Inflammatory macrophage (primary cell): ENCODE measurements at places on chromosomes 1 and 21.
A peak's percentile ranks its signal among the peaks of the same experiment; 100 is the strongest.

DNA sequence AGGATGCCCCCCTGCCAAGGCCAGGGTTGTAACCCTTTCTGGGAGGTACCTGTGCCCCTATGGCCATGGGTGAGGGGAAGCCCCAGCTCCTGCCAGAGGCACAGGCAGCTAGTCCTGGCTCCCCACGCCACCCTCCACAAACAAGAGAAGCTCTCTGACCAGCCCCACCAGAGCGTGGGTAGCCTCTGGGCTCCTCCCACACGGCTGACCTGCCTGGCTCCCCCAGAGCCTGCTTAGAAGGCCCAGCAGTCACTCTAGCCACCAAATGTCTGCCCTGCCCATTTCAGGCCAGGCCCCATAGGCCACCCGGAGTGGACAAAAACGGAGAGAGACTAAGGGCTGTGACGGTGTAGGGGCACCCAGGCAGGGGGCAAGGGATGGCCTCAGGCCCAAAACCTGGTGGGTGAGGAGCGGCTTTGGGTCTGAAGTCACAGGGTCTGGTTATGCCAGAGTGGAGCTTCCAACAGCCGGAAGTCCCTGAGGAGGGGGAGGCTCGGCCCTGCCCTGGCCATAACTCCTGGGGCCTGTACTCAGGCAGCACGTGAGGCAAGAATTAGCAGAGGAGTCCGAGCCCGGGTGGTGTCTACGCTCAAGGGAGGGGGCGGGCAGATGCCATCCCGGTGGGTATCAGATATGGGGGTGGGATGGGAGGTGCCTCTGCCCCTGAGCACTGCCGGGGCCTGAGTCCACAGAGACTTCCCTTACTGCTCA, 155.4 kb downstream of the CASZ1 start:
- DNase-seq: no peak

DNA sequence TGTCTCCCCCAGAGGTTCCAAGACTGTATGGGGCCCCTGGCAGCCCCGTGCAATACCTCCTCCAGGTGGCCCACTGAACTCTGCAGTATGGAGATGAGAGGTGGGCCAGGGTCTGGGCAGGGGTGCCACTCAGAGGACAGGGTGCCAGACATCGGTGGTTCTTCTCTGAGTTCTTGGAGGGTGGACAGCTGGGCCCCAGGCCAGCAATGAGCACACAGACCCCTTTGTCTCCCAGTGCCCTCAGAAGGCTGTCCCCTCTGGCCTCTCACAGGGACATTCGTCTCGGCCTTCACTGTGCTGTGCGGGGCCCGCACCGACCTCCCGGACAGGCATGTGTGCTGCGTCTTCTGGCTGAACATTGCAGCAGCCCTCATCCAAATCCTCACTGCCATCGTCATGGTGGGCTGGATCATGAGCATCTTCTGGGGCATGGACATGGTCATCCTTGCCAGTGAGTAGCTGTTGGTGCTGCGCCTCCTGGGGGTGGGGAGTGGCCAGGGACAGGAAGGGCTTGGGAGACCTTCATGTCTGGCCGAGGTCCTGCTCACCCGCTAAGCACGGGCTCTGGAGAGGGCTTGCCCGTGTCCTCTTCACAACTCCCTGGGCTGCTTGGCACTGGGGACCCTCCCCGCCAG, 48.1 kb downstream of the STUM start:
- no peak for DNase-seq

DNA sequence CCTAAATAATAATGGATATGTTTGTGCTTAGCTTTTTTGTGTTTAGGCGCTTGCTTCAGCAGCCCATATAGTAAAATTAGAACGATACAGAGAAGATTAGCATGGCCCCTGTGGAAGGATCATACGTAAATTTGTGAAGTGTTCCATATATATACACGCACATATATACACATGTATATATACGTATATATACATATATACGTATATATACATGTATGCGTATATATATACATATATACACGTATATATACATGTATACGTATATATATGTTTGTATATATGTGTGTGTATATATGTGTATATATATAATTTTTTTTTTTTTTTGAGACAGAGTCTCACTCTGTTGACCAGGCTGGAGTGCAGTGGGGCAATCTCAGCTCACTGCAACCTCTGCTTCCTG, 17.4 kb downstream of the SNX27 start:
- DNase-seq: no peak

GRCh38 chr1:36542962-36543515, 60.3 kb upstream of the CSF3R start:
- no peak for DNase-seq

GRCh38 chr1:161209790-161210409, 5.2 kb upstream of the FCER1G start:
- peak; percentile 73 for DNase-seq

- DNase-seq: no peak
Observed at GRCh38 chr21:14875704-14876523, 188.9 kb downstream of the NRIP1 start.

- peak; percentile 52 for DNase-seq
Observed at GRCh38 chr21:45154511-45155508, 80.4 kb downstream of the ADARB1 start.

GRCh38 chr1:170267317-170267716, 121.6 kb downstream of the NTMT2 start:
- DNase-seq: no peak

DNA sequence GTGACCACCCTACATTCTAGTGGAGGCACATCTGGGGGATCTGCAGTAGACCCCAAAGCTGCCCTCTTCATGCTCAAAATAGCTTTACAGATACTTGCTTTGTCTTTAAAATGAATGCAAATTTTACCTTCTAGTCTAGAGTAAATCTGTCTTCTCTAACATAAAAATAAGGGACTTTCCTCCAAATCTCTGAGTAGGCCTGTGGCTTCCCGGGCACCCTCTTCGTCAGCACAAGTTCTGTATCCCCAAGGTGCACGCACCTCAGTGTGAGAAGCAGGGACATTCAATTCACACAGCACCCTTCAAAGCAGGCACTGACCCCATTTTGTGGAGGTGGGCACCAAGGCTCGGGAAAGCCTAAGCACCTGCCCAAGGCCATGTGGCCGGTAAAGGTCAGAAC, 19.0 kb downstream of the MEF2D start:
- no peak for DNase-seq

DNA sequence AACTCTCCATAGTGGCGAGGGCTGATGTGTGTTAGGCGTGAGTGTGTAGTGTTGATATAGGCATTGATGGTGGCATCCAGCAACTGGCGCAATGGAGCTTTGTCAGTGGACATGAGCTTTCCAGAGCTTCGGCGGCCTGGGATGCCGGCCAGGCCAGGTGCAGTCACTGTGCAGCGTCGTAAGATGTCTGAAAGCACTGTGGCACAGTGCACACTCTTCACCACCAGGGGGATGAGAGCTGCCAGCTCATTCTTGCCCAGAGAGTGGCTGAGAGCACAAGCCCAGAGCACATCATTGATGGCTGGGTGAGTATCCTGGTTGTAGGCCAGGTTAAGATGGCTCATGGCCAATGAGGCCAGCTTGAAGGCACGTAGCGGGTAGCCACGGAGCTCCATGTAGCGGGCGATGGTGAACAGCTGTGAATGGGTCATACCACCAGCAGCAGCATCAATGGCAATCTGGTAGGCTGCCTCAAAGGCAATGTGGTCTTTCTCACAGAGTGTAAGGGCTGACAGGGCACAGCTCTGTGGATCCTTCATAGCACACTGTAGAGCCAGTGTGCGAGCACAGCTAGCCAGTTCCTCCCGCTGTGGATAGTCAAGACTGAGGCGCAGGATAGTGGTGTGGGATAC, 6.7 kb downstream of the UROD start:
- DNase-seq: peak; percentile 46

GRCh38 chr1:9475061-9475627, 64.1 kb upstream of the SLC25A33 start:
- DNase-seq: no peak

- peak; percentile 72 for DNase-seq
Observed at GRCh38 chr21:41928621-41929220, 25.1 kb downstream of the C2CD2 start.

- DNase-seq: no peak
Observed at GRCh38 chr1:109479311-109479710, 4.4 kb upstream of the ATXN7L2 start.

DNA sequence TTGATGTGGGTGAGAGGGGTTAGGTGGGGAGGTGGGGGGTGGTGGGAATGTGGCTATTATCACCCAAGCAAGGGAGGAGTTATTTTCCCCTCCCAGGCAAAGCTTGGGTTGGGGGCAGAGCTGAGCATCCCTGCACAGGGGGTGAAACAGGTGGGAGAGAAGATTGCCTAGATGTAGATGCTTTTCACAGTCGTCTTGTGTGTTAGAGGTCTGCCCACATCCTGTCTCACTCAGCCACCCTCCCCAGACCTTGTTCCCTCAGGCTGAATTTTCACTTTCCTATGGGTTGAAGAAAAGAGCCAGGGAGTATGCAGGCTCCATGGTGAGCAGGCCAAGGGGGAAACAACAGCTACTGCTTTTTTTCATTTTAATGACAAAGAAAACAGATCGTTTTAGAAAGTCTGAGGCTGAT, 223.5 kb downstream of the KIF26B start:
- no peak for DNase-seq

- DNase-seq: no peak
Observed at GRCh38 chr1:220368352-220369265, 96.4 kb upstream of the RAB3GAP2 start.

- no peak for DNase-seq
Observed at GRCh38 chr1:103170609-103171008, 62.3 kb upstream of the COL11A1 start.

GRCh38 chr1:229411434-229412055, 22.3 kb downstream of the ACTA1 start:
- DNase-seq: no peak

DNA sequence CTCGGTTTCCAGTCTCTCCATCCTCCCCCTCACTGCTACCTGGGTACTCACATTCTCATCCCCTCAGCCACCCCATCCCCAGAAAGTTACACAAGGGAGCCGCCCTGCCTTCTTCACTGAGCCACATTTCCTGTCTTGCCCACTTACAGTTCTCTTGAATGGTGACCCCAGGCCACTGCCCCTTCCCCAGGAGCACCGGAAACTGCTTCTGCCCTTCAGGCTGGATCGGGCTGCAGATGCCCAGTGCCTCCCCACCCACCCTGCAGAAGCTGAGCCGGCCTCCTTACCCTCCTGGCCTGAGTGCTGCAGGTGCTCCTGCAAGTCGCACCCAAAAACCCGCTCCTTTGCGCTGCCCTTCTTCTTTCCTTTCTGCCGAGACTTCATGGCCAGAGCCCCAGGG, 450 bp downstream of the ARHGAP30 start:
- DNase-seq: no peak

GRCh38 chr1:180256341-180257027, 26.4 kb downstream of the LHX4 start:
- DNase-seq: no peak

- no peak for DNase-seq
Observed at GRCh38 chr1:227726924-227727599, 8.0 kb downstream of the JMJD4 start.

- no peak for DNase-seq
Observed at GRCh38 chr1:169696273-169697100, 14.9 kb downstream of the SELL start.

DNA sequence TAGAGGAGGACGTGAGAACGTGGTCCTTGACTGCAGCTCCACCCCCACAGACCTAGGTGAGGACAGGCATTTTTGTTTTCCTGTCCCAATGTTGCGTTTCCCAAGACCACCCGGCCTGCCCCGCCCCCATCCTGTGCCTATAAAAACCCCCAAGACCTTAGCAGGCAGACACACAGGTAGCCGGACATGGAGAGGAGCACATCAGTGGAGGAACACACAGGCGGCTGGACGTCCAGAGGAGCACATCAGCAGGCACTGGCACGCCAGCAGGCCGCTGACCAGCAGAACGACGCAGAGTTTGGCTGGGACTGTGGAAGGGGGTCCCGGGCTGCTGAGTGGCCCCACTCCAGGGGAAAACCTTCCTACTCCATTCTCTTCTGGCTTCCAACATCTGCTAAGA, 12.7 kb upstream of the HMGCL start:
- no peak for DNase-seq

DNA sequence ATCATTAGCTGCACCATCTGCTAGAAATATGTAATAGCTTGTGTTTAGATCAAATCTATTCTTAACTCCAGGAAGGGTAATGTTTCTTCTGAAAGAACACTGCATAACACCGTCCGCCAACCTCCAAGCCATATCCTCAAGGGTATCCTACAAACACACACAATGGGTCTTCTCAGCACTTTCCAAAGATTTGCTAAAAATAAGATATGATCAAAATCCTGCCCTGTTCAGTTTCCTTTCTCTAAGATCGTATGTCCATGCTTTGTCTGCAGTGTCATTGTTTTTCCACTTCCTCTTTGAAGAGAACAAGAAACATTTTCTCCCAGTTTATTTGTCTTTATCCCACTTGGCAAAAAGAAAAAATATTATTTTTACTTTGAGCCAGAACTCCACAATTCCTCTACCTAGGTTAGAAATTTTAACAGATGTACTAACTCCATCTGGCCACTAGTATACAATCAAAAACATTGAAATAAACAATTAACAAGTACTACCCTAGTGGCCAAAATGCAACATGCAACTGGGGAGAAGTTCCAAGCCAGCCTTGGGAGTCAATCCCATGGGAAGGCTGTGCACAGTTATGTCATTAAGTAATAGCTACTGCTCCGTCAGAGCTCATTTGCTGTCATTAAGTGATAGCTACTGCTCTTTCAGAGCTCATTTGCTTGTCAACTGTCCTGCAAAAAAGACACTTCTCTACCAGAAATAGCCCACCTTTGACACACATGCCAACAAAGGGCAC, 37.8 kb downstream of the FRRS1 start:
- peak; percentile 12 for DNase-seq

GRCh38 chr1:180519846-180520245, 17.5 kb upstream of the ACBD6 start:
- DNase-seq: no peak

DNA sequence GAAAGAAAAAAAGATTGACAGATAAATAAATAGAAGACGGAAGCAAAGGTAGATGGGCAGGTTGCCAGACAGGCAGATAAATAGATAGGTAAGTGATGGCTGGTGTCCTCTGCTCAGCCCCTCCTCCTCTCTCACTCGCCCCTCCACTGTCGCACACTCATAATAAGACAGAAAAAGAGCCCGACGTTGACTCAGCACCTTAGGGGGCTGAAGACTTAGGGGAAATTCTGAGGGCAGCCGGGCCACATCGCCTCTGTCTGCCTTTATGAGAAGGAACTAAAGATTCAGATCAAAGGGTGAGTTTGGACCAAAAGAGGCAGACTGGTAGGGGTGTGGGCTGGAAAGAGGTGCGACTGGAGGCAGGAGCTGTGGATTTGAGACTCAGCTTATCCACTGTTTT, 158.1 kb upstream of the IGSF21 start:
- no peak for DNase-seq

GRCh38 chr21:42127164-42128150, 56.3 kb downstream of the UMODL1 start:
- no peak for DNase-seq

- DNase-seq: no peak
Observed at GRCh38 chr1:47608296-47608875, 170.5 kb downstream of the FOXD2 start.

GRCh38 chr1:164137273-164137925, 421.6 kb upstream of the PBX1 start:
- DNase-seq: no peak

GRCh38 chr1:62717483-62717882, 29.3 kb upstream of the DOCK7 start:
- DNase-seq: no peak

- peak; percentile 28 for DNase-seq
Observed at GRCh38 chr1:51776408-51776807, 102.1 kb downstream of the NRDC start.

GRCh38 chr1:22892789-22893188, 79.9 kb downstream of the LACTBL1 start:
- no peak for DNase-seq

- DNase-seq: no peak
Observed at GRCh38 chr1:81179242-81179641, 621.5 kb upstream of the ADGRL2 start.
